ENCODE measurements at places on chromosomes 1 and 21.

GRCh38 chr1:33247545-33247944 is 8.7 kb upstream of the ZNF362 start:
- no peak for DNase-seq

DNA sequence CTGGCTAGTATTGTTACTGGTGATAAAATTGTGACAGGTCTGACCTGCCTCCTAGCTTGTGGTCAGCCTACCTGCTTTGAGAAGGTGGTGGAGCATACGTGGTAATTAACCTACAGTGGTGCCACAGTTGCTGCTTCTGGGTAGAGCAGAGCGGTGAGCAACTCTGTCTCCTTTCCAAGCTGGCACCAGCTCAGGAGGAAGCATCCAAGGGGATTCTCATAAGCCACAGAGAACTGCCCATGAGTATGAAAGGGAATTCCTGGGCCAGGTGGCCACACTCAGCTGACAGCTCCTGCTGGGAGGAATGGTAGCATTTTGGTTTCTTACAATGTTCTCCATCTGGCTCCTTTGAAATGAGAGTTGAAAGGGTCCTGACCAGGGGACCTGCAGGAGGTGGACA is 39.4 kb downstream of the ATP2B4 start:
- DNase-seq = no peak

GRCh38 chr1:228884196-228884595 is 148.9 kb downstream of the RHOU start:
- DNase-seq = no peak

DNA sequence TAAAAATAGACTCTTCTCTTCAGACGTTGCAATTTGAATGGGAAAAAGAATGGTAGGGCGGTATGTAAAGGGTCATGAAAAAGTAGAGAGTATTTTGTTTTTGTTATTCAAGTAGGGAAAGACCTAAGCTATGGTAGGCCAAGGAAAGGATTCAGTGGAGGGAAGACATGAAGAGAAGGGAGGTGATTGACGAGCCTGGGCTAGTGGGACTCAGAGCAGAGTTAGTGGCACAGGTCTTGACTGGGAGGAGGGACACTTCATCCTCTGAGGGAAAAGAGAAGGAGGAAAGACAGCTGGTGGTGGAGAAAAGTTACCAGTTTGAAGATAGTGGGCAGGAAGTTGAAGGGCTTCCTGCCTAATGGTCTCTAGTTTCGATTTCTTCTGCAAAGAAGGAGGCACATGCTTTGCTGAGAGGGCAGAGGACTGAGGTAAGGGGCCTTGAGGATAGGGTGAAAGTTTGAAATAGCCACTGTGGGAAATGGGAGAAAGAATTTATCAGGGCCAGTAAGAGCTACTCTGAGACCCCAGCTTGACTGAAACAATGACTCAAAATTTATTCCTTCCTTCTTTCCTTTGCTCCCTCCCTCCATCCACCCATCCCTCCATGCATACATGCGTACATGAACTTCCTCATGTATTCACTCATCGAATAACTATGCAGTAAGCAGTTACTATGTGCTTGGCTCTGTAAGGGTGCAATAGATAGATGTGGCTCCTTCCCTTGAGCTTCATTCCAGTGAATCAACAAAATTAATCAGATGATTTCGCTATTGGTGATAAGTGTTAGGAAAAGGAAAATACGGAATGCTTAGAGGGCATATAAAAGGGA is 4.2 kb downstream of the CD48 start:
- DNase-seq = no peak

DNA sequence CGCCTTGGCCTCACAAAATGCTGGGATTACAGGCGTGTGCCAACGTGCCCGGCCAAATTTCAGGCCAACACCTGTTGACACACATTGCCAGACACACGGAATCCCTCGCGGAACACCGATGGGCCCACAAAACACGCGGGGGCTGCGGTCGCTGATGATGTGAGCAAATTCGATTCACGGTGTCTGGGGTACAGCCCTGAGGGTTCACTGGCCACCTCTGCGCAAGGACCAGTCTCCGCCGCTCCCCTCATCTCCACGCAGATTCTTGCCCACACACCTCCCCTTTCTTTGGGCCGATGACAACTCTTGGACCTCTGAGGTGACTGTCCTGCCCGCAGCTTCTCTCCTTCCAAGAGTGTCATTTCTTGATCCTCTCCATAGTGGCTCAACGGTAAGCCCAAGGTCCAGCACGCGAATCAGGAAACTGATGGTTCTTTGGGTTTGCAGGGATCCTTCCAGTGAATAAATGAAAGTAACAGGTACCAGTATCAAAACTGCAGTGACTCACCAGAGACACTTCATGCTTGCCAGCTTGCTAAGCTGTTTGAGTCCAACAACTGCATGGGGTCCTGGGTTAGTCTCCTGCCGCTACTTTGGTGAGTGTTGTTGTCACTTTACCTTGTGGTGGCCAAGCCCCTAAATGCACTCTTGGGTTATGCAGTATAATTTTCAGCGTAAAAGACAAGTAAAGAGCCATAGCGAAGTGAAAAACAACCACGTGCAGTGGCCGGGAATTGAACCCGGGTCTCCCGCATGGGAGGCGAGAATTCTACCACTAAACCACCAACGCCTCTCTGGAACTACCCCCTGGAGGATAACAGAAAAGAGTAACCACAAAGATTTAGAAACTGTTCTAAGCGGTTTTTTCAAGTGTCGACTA is 11.0 kb upstream of the RNU1-3 start:
- peak; percentile 4 for DNase-seq

DNA sequence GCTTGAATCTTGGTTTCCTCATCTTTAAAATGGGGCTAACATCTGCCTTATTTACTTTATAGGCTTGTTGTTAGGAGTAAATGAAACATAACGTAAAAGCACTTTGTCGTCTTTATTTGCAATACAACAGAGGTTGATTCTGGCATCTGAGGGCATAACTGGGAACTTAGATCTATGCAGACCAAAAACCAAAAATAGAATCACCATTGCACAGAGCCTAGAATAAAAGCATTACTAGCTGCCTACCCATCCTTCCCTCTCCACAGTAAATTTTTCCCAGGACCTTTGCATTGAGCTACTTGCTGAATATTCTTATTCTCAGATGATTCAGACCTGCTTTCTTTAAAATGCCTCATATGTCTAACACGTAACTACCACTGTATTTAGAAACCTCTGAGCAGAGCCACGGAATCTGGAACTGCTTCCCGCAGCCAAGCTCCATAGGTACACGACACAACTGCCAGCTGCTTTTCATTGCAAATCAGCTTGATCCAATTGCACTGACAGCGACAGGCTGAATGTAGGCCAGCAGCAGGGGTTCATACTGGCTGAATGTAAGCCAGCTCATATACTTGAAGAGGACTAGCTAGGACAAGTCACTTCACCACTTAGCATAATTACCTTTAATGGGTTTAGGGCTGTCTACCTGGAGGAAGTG is 33.2 kb upstream of the SERBP1 start:
- DNase-seq = peak; percentile 20

GRCh38 chr1:192579010-192579738 is 3.6 kb downstream of the RGS1 start:
- DNase-seq = no peak
